ENCODE measurements at places on chromosomes 13 and 19.
A peak's percentile ranks its signal among the peaks of the same experiment; 100 is the strongest.

- DNase-seq = peak; percentile 71
These were observed 3.7 kb upstream of the CLPTM1 start for GRCh38 chr19:44951179-44952159.

DNA sequence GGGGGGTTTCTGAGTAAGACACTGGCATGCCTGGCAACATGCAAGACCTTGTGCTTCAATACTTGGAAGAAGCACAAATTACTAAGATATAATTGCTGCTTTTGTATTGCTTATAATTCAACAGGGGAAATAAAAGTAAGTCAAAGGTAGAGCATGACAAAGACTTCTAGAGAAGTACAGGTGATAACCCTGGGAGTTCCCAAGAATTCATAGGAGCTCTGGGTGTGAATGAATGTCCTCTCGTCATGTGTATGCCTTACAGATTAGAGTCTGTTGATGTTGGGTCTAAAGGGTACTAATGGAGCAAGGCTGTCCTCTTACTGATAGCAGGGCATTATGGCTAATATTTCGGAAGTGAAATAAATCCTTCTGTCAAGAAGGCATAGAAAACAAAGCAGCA is 7.6 kb upstream of the ZNF461 start:
- no peak for DNase-seq

GRCh38 chr19:16168465-16169081 is 4.8 kb downstream of the CIB3 start:
- no peak for DNase-seq

DNA sequence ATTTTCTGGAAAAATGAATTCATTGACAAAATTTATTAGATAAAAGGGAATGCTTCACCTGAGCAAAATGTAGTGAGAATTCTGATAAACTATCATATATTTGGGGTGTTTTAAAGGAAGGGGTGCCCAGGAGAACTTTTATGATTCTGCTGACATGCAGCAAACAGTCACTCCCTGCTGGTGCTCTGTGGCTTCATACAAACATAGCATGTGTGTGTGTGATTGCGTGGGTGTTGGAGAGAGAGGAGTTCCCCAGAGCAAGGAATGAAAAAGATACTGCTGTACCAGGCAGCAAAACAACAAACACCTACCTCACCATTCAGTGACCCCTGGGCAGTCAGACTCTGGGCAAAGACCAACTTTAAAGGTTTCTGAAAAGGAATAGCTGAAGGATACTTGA is 546.7 kb downstream of the RFC3 start:
- no peak for DNase-seq

DNA sequence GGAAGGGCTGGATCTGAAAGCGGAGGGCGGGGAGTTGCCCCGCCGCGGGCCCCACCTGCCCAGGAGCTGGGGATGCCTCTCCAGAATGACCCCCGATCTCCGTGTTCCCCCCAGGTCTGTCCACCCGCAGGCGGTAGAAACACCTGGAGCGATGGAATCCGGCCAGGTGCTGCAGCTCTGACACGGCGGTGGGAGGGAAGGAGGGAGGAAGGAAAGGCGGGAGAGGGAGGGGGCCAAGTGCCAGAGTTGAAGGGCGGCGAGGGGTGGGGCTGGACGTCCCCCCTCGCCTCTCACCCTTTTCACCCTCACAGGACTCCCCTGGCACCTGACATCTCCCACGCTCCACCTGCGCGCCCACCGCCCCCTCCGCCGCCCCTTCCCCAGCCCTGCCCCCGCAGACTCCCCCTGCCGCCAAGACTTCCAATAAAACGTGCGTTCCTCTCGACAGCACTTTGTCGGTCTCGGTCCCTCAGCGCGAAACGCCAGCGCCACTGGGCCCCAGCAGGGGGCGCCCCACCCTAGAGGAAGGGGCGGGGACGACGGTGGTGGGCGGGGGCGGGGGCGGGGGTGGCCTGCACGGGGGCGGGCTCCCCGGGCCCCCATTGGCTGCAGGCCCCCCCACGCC is 337 bp upstream of the FXYD7 start:
- no peak for DNase-seq

GRCh38 chr19:45682908-45683307 is 8.8 kb downstream of the SNRPD2 start:
- DNase-seq = no peak

DNA sequence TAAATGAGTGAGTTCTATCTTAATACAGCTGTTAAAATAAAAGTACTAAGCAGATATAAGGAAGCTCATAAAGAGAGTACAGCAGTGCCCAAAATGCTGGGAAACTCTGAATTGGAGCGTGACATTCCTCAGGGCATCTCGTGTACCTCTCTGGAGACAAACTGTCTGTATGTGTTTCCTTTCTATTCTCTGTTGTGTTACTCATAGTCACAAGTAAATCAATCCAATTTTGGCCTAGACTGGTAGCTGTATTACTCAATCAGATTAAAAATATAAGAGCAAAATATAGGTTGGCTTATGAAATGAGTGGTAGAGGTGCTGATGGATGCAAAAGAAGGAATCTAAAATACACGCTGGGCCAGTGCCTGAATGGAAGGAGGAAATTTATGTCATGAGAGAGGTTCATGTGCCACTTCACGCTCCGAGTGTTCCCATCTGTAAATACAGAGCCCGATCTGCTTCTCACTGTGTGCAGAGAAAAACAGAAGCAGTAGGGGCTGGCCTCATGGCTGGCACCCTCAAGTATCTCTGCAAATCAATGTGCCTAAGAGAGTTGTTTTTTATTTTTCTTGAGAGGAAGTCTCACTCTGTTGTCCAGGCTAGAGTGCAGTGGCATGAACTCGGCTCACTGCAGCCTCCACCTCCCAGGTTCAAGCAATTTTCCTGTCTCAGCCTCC is 58.7 kb upstream of the RGCC start:
- no peak for DNase-seq

- DNase-seq = no peak
These were observed 156.8 kb downstream of the FLT1 start for GRCh38 chr13:28338006-28338574.

GRCh38 chr13:33178209-33178840 is 107.2 kb downstream of the STARD13 start:
- DNase-seq = no peak

DNA sequence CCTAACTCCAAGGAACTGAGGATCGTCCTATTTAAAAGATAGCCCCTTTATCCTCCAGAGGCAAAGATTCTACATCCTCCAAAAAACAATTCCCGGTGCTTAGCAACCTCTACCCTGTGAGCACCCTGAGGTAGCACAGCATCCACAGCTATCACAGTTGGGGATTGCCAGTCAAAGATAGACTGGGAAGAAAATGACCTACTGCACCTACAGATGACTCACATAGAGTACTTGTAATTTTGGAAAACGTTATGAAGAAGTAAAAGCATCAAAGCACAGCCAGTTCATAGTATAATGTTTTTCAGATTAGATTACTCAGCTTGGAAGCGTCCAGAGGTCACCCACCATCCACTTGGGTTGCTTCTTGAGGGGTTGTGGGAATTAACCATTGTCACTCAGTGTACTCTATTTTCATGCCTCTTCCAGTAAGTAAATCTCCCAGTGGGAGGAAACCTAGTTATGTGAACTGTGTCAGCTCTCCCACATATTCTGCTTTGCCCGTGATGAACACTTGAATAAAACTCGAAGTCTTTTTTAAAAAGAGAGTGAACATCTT is 8.9 kb upstream of the FAM124A start:
- no peak for DNase-seq

DNA sequence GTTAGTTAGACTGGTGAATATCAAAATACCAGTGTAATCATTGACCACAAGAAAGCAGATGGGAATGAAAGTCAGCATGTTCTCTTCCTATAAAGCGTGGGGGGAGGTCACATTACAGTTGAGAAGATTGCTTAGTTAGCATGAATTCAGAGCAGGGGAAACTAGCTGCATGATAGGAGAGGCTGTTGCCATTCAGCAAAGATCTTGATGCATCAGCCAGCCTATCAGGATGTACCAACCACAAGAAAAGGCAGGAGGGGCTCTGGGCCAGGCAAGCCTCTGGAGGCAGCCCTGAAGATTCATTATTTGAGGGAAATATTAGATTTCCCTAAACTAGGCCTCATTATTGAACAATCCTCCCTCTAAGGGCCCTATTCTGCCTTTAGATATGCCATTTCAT is 5.0 kb upstream of the MTMR6 start:
- no peak for DNase-seq

DNA sequence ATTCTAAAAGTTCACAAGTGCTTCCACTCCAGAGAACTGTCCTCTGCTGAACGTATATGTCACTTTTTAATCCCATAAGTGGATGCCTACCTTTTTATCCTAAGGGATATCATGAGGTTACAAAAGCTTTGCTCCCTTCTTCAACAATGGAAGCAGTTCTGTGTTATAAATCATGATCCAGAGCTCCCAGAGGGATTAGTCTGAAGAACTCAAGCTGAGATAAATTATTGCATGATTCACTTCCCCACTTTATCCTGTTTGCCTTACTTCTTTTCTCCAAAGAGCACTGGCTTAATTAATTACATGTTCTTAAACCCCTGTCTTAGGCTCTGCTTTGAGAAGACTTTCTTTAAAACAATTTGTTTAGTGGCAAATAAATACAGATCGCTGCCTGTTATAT is 246.7 kb downstream of the PCDH17 start:
- DNase-seq = no peak

DNA sequence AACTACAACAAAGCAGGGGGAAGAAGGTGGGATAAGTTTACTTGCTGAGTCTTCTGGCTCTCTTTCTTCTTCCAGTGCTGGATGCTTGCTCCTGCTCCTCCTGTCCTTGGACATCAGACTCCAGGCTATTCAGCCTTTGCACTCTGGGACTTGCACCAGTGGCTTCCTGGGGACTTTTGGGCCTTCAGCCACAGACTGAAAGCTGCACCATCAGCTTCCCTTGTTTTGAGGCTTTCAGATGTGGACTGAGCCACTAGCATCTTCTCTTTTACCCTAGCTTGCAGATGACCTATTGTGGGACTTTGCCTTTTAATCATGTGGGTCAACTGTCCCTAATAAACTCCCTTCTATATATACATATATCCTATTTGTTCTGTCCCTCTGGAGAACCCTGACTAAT is 173.0 kb upstream of the UFM1 start:
- DNase-seq = no peak

DNA sequence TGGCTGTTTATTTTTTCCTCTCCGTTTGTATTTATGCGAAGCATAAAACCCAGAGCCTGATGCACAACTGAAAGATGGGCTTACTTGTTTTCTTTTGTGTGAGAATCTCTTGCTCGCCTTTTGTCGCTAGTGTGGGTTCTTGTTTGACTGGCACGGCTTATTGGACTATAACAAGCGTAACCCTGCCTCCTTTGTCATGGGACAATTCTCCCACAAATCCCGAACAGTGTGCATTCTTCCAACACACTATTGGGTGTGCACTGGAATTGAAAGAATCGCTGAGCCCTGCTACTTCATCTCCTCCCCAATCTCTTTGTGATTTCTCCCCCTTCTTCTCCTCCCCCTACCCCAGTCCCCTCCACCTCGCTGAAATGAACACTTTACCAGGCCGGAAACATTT is 110.8 kb downstream of the ZIC5 start:
- DNase-seq = no peak

DNA sequence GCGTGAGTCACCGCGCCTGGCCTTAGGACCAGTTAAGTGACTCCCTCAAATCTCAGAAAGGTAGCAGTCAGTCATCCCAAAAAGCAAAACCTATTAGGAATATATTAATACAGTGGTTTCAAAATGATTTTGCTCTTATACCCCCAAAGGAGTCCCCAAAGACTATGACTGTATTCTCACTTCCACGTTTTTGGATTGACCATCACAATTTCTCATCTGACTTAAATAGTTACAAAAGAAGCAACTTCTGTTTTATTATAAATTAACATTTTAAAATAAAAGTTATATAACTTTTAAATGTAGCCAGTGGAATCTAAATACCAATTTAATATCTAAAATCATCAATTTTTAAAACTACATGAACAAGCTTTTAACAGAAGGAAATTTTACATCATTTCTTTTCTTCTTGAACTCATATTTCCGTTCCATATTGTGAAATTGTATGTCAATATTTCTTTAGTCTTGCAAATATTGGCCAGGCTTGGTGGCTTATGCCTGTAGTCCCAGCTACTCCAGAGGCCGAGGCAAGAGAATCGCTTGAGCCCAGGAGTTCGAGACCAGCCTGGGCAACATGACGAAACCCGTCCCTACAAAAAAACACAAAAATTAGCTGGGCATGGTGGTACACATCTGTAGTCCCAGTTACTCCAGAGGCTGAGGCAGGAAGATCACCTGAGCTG is 1.5 kb upstream of the SPART start:
- DNase-seq = no peak

GRCh38 chr19:43692877-43693276 is 22.9 kb upstream of the PLAUR start:
- DNase-seq = no peak

DNA sequence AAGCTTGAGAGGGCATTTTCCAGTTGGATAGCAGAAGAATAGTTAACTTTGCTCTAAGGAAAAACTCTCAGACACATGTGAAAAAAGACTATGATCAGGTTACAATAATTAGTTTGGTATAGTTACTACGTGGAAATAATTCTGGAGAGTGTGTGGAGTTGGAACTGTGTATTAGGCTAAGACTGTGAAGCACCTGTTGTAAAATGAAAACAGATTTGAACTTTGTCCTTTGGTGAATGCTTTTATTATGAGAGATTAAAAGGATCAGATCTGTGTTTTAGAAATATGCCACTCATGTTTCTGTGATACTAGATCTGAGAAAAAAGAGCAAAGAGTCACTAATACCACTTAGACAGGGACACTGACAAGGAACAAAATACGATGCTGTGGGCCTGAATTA is 807.5 kb upstream of the ATXN8OS start:
- no peak for DNase-seq

DNA sequence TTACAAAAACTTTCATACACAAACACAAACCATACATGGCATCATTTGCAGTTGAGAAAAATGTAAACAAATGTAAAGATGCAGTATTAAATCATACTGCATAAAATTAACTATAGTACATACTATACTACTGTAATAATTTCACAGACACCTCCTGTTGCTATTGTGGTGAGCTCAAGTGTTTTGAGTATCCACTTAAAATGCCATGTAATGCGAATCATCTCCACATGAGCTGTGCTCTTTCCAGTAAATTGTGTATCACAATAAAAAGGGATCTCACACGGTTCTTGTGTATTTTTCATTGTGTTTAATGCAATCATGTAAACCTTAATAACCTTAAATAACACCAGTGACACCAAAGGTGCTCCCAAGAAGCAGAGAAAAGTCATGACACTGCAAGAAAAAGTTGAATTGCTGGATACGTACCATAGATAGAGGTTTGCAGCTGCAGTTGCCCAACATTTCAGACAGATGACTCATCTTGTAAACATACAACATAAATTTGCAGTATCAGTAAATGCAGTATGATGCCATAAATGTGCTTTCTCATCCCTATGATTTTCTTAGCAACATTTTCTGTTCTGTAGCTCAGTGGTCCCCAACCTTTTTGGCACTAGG is 166.6 kb downstream of the RAP2A start:
- no peak for DNase-seq

GRCh38 chr19:46076031-46076880 is 35.5 kb upstream of the IGFL4 start:
- no peak for DNase-seq

- no peak for DNase-seq
These were observed 300.5 kb downstream of the PCDH17 start for GRCh38 chr13:57932061-57932460.

All from amygdala (tissue), 56 donors.